A375 (cell line): ENCODE measurements at places on chromosomes 7 and 10. TPM values are rescaled to one million over a fixed set of nuclear protein-coding genes. Genes with fewer than 3 reads are reported as not detected.

Gene C7orf33
- total RNA-seq = not detected in 2 replicates

Gene SPDYE1
- total RNA-seq = not detected in 2 replicates

Gene NUTM2D
- total RNA-seq = 1.7 and 2.9 TPM in 2 replicates

Gene CALCR
- total RNA-seq = not detected in 2 replicates
